GM13976 (cell line): ENCODE measurements at places on chromosomes 7 and 10.

GRCh38 chr10:42934351-42934811 lies 142.5 kb upstream of the RET start:
- peak; percentile 21 for DNase-seq

GRCh38 chr10:89837165-89838043 lies 136.0 kb downstream of the KIF20B start:
- peak; percentile 68 for DNase-seq

DNA sequence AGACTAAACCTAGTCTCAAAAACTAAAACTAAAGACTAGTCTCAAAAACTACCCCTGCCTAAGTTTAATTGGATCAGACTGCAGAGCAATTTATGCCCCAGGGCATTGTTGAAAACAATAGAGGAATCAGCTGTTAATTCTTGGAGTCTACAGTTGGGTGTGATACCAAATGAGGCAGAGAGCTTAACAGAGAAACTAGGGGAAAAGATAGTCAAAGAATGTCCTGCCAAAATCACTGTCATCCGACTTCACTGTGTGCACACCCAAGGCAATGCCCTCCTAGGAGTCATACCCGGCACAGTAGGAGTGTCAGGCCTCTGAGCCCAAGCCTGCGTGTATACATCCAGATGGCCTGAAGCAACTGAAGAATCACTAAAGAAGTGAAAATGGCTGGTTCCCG lies 90.5 kb upstream of the TOMM7 start:
- DNase-seq: no peak

GRCh38 chr7:10022957-10023356 lies 950.7 kb upstream of the PHF14 start:
- no peak for DNase-seq

- no peak for DNase-seq
Measured at GRCh38 chr7:141462958-141463357, 88.3 kb upstream of the AGK start.

GRCh38 chr10:31927884-31928548 lies 615 bp downstream of the ARHGAP12 start:
- peak; percentile 61 for DNase-seq

DNA sequence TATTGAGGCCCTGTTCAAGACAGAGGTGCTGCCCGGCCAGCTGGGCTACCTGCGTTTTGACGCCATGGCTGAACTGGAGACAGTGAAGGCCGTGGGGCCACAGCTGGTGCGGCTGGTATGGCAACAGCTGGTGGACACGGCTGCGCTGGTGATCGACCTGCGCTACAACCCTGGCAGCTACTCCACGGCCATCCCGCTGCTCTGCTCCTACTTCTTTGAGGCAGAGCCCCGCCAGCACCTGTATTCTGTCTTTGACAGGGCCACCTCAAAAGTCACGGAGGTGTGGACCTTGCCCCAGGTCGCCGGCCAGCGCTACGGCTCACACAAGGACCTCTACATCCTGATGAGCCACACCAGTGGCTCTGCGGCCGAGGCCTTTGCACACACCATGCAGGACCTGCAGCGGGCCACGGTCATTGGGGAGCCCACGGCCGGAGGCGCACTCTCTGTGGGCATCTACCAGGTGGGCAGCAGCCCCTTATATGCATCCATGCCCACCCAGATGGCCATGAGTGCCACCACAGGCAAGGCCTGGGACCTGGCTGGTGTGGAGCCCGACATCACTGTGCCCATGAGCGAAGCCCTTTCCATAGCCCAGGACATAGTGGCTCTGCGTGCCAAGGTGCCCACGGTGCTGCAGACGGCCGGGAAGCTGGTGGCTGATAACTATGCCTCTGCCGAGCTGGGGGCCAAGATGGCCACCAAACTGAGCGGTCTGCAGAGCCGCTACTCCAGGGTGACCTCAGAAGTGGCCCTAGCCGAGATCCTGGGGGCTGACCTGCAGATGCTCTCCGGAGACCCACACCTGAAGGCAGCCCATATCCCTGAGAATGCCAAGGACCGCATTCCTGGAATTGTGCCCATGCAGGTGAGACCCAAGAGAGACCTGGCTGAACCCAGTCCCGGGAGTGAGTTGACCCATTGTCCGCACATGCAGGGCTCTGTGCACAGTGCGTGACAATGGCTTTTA lies 2.8 kb downstream of the RBP3 start:
- no peak for DNase-seq

GRCh38 chr7:2817456-2817855 lies 26.7 kb downstream of the GNA12 start:
- no peak for DNase-seq

DNA sequence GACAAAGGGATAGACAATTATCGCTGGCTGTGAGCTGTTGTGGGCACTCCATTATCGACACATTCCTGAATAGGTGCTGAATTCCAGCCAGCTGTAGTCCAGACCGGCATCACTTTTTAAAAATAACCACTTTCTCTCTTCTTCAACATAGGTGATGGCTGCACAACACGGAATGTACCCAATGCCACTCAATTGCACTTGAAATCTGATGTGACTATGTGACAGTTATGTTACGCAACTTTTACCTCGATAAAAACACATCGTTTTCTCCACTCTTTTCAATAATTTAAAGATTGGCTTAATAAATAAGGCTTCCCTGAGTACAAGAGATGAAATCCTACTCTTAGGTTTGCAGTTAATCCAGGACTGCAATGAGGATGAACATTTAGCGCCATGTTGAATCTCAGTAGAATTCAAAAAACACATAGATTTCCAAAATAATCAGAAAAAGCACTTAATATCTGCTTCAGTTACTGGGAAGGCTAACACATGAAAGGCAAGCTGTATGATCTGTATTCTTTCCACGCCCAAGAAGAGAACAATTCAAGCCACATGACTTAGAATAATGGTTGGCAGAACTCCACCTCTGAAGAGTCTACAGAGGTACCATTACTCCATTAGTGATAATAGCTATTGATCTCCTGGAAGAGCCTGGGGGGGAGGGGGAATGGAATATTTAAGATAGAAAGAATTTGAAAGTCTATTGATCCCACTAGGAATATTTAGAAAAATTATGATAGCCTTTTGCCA lies 3.6 kb downstream of the YWHAG start:
- no peak for DNase-seq

GRCh38 chr10:114367351-114368056 lies 36.8 kb downstream of the AFAP1L2 start:
- no peak for DNase-seq

GRCh38 chr10:80596391-80597257 lies 58.9 kb downstream of the SH2D4B start:
- DNase-seq: no peak

DNA sequence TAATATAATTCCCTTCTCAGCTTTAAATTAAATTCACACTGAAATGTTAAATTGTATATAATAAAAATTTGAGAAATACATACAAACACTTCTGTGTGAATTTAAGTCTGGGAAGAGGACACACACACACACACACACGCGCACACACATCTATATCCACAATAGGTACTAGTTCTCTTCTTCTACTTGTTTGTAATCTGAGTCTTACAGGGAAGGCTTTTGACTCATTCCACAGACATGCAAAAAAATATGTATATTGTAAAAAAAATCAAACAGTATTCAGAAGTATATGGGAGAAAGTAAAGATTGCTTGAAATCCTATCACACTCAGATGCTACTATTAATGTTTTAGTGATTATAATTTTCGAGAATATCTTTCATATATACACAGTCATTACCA lies 276.2 kb downstream of the MDFIC start:
- DNase-seq: no peak

- DNase-seq: no peak
Measured at GRCh38 chr10:63692220-63692896, 171.2 kb downstream of the REEP3 start.

DNA sequence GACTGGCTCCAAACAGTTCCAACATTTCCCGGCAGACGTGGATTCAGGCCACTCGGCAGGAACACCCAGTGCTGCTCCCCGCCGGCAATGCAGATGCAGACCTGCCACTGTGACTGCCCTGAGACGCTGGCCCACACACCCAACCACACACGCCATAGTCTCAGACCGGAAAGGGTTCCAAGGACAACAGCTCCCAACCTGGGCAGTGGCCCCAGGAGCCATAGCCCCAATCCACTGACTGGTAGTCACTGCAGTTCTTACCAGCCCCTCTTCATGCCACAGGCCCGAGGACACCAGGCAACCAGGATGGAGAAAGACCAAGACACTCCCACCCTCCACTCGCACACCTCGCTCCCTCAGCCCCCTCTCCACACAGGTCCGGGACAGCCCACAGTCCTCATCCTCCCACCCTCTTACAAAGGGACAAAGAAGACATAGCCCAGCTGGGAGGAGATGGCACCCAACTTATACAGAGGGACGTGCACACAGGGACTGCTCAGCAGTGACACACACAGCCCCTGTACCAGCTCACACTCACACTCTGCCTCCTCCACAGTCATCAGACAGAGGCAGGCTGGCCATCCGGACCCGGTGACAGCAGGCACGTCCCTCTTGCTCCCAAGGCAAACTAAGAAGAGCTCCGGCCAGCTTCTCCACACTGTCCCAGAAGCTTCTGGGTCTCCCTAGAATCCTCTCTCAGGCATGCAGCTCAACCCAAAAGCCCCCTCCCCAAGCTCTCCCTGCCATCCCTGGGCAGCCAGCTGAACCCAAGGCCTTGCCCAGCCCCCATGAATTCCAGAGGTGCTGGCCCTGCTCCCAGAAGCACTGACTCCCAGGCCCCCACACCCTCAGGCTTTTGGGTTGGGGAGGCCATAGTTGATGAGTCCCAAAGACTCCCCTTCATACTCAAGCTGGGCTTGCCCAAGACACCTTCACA lies 24.8 kb downstream of the KCNH2 start:
- no peak for DNase-seq

DNA sequence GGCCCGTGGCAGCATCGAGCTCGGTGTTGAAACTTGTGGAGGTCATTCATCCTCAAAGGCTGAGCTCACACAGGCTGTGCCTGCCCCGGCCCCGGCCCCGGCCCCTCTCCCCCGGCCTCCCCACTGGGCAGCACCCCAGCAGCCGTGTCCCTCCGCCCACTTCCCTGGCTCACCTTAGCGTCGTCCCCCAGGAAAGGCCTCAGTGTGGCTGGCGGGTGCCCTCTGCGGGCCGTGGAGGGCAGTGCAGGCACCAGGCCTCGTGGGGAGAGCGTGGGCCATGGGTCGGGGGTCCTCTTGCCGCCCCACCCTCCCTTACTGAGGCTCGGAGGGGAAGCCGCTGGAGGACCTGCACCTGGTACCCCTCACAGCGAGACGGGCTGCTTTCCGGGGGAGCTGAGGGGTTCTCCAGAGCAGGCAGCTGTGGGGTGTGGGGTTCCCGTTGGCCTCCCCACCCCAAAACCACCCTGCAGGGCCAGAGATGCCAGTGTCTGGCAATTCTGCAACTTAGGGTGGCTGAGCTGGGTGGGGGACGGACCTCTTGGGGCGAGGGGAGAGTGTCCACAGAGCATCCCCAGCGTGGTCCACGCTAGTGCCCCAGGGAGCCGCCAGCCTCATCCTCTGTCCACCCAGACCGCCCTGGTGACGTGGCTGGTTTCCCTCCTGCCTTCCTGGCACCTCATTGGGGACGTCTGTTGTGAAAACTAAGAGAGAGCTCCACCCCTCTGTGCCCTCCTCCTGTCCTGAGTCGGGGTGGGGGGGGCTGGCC lies 44.2 kb upstream of the DPYSL4 start:
- DNase-seq: peak; percentile 90

DNA sequence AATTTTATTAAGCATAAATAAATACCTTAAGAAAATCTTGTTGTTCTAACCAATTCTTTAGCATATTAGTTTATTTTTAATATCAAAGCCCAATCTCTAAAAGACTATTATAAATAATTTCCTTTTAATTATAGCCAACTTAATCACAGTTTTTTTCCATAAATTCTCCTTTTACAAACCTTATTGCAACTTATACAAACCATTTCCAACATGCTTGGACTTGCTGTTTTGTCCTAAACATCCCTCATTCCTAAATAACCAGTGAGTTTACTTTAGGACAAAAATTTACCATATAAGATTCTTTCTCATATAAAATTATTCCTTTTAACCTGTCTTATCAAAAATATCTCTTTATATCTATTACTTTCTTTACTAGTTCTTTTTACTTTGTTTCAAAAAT lies 25.2 kb upstream of the LSM8 start:
- no peak for DNase-seq

DNA sequence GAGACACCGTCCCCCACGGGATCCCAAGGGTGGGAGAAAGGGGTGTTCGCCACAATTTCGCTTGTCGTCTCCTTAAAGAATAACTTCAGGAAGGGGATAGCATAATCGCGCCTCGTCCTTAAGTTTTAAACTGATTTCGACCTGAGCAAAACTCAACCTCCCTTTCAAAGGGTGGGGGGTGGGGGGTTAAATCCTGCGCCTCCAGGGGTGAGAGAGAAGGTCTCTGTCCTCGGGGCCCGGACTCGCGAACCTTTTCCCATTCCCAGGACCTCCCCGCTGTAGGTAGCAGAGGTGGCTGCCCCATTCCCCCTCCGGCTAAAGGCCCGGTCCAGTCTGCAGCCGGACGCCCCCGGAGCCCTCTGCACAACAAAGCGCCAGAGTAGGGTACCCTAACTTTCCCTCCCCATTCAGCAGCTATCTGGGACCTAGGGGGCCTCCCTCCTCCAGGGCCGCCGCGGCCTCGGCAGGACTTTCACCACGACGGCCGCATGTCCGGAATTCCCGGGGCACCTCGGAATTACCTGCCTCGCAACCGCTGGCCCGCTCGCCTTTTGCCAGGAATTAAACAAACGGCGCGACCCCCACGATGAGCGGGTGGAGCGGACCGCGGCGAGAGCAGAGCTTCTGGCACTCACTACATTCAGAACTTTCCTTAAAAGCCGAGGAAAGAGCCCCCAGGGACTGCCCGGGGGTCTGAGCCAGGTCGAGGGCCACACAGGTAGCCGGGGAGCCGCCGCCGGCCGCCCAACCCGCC lies 1.7 kb downstream of the CDK6 start:
- DNase-seq: peak; percentile 40

GRCh38 chr7:150382123-150382843 lies 3.2 kb downstream of the ZNF775 start:
- DNase-seq: no peak

- no peak for DNase-seq
Measured at GRCh38 chr10:29479081-29479925, 155.5 kb downstream of the SVIL start.

GRCh38 chr10:31138026-31138553 lies 106.4 kb upstream of the ZNF438 start:
- no peak for DNase-seq

- DNase-seq: no peak
Measured at GRCh38 chr10:116741391-116742351, 695 bp downstream of the HSPA12A start.

- no peak for DNase-seq
Measured at GRCh38 chr7:149772956-149773434, 393 bp downstream of the ZNF467 start.

GRCh38 chr10:109846832-109847231 lies 76.5 kb downstream of the XPNPEP1 start:
- DNase-seq: no peak

GRCh38 chr7:125253452-125254190 lies 324.0 kb upstream of the POT1 start:
- no peak for DNase-seq

DNA sequence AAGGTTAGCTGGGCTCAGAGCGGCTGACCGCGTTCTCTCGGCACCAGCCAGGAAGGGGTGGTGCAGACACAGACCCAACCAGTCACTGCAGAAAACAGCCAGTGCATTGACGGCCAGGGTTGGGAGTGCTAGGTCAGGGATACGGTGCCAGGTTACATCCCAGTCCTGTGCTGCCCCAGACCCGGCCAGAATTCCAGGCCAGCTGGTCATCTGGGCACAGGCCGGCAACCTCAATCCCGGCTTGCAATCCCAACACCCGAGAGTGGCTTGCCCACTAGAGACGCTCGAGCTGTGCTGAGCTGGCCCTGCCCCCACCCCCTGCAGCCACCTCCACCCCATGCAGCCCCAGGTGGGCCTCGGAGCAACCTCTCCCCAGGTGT lies 3.8 kb downstream of the PRAP1 start:
- no peak for DNase-seq
